ENCODE measurements at places on chromosomes 12 and 14.

- DNase-seq: no peak
Observed at GRCh38 chr12:23771240-23771949, 178.1 kb downstream of the SOX5 start.

GRCh38 chr12:67413577-67413976 is 144.4 kb downstream of the CAND1 start:
- DNase-seq: no peak

- DNase-seq: no peak
Observed at GRCh38 chr12:26524862-26525465, 308.0 kb downstream of the ITPR2 start.

- DNase-seq: no peak
Observed at GRCh38 chr14:79275292-79275655, 936.0 kb downstream of the DIO2 start.

- DNase-seq: no peak
Observed at GRCh38 chr12:50677858-50678257, 86.0 kb upstream of the ATF1 start.

DNA sequence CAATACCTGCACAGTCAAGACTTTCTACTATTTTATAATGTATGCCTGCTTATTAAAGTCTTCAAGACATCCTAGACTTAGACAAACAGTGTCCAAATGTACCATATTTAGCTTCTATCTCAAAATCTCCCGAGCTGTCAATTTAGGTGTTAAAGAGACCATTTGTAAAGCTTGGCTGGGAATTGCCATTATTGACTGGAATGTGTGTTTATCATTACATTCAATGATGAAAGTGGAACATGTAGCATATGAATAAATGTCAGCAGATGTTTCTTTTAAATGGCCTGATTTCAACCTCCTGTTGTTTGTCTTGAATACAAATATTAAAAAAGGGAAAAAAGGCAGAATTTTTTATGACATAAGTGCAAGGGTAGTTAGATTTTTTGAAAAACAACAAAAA is 572.3 kb downstream of the PRKD1 start:
- DNase-seq: no peak

- no peak for DNase-seq
Observed at GRCh38 chr14:95651028-95651427, 35.2 kb upstream of the TCL1B start.

- DNase-seq: no peak
Observed at GRCh38 chr12:46682148-46682547, 143.6 kb downstream of the SLC38A4 start.

- no peak for DNase-seq
Observed at GRCh38 chr14:104870368-104871144, 5.5 kb downstream of the CEP170B start.

GRCh38 chr12:124345795-124346194 is 50.9 kb downstream of the RFLNA start:
- DNase-seq: no peak

DNA sequence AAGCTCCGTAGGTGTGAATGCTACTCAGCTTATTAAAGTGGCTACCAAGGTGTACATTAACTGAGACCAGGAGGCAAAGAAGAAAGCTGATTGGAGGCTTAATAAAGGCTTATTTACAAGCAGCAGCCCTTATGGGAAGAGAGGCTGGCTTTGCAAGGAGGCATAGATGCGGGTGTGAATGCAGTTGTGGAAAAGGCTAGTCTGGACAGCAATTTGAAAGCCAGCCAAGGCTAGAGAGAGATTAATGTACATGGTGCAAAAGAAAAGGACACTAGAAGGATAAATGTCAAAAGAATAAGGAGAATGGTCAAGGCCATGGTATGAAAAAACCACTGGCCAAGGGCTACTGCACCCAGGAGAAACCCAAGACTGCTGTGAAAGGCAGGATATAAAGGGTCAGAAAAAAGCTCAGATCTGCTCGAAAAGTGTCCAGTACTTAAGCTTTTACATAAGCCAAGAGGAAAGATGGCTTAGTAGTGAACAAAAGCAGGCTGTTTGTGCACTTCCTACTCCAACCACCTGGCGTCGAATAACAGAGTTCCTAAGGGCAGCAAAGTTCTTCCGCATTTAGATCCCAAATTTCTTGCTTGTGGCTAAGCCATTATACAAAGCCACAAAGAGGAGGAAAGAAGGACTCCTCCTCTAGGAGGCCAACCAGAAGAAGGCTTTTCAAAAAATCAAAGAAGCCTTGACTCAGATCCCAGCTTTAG is 24.0 kb downstream of the KLRK1 start:
- no peak for DNase-seq

GRCh38 chr12:69687390-69687789 is 11.7 kb downstream of the BEST3 start:
- no peak for DNase-seq

DNA sequence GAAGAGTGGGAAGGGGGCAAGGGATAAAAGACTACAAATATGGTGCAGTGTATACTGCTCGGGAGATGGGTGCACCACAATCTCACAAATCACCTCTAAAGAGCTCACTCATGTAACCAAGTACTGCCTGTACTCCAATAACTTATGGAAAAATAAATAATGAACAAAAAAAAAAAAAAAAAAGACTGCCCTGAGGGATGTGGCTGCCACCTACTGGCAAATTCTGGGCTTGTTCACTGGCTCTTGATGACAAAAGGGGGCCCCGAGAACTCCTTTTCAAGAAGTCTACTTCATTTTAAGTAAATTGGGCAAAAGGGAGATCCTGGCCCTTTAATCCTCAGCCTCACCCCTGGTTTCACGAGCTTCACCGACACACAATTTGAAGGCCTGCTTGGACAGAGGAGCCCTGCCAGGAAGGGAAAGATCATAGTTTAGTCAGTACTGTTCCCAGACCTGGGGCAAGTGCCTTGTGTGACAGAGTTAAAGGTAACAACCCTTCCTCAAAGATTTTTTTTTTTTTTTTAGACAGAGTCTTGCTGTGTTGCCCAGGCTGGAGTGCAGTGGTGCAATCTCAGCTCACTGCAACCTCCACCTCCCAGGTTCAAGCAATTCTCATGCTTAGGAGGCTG is 26.1 kb upstream of the STAC3 start:
- no peak for DNase-seq

- no peak for DNase-seq
Observed at GRCh38 chr12:19150273-19150900, 20.9 kb downstream of the PLEKHA5 start.

DNA sequence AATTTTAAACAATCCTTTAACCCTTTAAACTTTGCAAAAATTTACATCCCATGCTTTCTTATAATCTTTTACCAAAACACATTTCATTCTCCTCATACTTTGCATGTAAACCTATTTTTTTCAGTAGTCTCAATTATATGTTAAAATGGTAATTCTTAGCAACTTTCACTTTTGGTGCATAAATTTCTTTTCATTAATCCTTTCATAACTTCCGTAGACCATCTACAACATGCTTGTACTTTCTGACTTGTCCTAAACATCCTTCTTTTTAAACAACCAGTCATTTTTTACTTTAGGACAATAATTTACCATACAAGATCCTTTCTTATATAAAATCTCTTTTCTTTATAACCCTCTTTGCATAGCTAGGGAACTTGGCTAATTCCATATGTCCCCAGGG is 19.5 kb downstream of the CCDC91 start:
- no peak for DNase-seq

DNA sequence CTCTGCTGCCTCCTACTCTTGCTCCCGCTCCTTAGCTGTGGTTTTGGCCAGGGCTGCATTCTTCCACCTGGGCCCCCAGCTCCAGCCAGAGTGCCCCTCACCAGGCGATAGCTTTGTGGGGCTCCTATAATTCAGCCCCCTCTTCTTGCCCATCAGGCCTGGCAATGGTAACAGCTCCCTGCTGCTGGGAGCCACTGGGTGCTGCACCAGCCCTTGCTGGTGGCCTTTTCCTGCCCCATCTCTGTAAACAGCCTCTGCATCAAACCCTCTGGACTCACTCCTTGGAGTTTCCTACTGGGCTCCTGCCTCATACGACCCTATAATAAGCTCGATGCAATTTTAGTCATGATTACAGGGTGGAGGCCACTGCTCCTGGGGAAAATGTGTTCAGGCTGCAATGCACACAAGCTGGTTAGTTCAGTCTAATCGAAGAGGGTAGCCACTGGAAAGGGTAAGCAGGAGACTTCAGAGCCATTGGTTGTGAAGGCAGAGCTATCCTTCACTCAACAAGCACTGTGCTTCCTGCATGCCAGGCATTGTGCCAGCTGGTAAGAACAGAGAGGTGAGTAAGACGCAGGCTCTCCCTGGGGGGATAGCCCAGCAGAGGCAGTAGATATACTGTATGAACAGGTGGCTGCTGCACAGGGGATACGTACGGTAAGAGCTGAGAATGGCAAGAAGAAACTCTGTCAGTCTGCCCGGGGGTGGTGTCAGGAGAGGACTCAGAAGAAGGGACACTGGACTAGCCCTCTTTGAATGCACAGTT is 24.7 kb downstream of the CLMN start:
- DNase-seq: no peak

- DNase-seq: no peak
Observed at GRCh38 chr12:21800011-21800410, 25.5 kb upstream of the KCNJ8 start.

DNA sequence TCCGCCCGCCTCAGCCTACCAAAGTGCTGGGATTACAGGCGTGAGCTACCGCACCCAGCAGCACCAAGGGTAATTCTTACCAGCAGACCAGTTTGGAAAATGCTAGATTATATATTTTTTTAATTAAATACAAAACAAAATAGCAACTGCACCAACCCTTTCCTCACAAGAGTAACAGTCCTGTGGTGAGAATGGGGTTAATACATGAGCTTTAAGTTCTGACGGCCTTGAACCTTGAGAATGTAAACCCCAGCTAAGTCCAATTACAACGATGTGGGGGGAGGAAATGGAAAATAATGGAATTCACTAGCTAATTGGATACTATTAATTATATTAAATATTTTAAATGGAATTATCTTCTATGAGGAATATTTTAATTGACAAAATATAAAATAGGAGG is 82.3 kb downstream of the GTF2A1 start:
- no peak for DNase-seq

GRCh38 chr12:95173392-95174251 is 43.6 kb downstream of the FGD6 start:
- no peak for DNase-seq

- DNase-seq: no peak
Observed at GRCh38 chr14:65336191-65336591, 76.3 kb upstream of the FUT8 start.

- no peak for DNase-seq
Observed at GRCh38 chr14:99794151-99794780, 1.1 kb downstream of the EML1 start.

DNA sequence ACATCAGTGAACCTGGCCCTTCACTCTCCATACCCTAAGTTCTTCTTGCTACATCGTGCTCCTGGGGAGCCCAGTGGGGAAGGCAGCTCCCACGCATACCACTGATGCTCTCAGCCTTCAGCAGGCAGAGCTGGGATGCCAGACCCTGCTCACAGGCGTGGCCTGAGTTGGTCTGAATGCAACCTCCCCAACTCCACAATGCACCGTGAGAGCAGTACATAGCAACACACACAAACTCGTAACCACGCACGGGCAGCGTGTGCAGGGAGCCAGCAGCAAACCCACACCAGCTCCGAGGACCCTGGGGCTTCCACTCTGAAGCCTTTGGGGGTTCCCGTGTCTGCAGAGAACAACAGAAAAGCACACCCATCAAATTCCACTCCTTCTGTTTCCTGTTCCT is 37.3 kb downstream of the ANO2 start:
- DNase-seq: peak; percentile 22

DNA sequence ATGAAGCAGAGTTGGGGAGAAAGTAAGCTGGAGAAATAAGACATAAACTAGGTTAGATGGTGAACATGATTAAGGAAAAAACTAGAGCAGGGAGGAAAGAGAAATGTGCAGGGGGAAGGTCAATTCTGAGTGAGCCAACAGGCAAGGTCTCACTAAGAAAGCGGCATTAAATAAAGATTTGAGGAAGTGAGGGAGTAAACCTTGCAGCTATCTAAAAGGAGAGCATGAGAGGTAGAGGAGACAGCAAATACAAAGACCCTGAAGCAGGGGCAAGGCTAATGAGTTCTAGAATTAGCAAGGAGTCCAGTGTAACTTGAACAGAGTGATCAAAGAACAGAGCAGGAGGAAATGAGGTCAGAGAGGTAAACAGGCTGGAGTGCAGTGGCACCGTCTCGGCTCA is 4.4 kb upstream of the SOCS2 start:
- DNase-seq: no peak

All from right renal pelvis (tissue), 4 donors.